ENCODE measurements at places on chromosomes 13 and 19.
A peak's percentile ranks its signal among the peaks of the same experiment; 100 is the strongest.

DNA sequence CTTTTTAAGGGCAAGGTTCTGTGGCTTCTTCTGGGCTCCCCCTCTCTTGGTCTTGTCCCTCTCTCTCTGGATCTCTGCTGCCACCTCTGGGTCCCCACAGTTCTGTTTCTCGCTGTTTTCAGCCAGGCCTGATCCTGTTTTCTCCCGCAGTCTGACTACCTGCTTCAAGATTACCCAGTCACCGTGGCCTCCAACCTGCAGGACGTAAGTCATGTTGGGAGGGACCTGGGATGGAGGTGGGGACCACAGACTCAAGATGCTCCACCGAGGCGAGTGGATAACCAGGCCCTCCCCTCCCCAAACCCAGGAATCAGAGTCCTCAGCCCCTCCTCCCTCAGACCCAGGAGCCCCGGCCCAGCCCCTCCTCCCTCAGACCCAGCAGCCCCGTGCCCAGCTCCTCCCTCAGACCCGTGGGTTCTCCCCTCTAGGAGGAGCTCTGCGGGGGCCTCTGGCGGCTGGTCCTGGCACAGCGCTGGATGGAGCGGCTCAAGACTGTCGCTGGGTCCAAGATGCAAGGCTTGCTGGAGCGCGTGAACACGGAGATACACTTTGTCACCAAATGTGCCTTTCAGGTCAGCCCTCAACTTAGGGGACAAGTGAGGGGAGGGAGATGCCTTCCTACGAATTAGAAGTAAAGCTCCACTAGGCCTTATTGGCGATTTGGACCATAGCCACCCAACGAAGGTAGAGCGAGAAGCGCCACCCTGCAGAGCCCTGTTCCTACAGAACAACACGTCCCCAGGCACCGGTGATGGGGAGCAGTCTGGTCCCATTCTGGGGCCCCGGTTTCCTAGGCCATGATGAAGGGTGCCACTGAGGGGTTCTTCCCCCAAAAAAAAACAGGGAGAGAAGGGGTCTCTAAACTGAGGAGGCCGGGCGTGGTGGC lies 2.2 kb downstream of the FLT3LG start:
- no peaks in the 10 kb centered on the region for H3K27me3 ChIP-seq
- H3K4me1 ChIP-seq: peaks cover 22% of the 10 kb centered on the region
- peaks cover 8% of the 10 kb centered on the region for H3K36me3 ChIP-seq

DNA sequence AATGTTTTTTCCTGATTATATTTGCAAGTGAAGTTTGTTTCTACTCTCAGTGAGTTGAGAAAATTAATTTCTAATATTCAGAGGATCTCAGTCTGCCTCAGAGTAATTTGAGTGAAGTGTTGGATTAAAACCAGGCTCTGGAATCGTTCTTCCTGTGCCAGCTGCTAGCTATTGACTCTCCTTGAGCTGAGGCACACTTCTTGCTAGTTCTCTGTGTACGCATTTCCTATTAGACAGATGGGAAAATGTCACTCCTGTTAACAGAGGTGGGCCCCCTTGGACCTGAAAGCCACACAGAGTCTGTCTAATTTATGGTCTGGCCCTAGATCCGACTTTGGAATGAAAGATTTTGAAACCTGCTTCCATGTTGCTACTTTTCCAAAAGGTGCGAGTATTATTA lies 107.6 kb upstream of the RNF113B start:
- H3K4me1 ChIP-seq: peaks cover 13% of the 10 kb centered on the region
- no peak overlapping the region for H3K27ac ChIP-seq
- H3K4me3 ChIP-seq: no peak overlapping the region
- H3K36me3 ChIP-seq: no peaks in the 10 kb centered on the region
- no peak for DNase-seq

- no peaks in the 10 kb centered on the region for H3K27me3 ChIP-seq
- H3K4me3 ChIP-seq: no peak overlapping the region
- H3K27ac ChIP-seq: no peak overlapping the region
- no peak for DNase-seq
- no peaks in the 10 kb centered on the region for H3K36me3 ChIP-seq
Observed at GRCh38 chr19:30407068-30407709, 35.0 kb downstream of the ZNF536 start.

DNA sequence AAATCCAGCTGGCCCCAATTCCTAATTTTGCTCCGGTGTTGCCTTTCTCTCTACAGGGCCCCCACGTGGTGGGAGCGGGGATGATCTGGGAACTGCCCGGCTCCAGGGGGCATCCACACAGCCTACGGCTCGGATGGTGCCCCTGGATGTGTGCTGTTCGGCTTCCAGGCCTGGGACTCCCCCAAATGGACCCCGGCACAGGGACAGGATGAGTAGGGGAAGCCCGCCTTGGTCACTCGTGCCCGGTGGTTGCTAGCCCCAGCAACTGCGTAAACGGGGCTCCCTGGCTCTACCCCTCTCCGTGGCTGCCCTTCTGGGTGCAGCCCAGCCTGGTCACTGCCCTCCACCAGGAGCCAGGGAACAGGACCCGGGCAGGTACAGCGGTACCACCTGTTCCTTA lies 111.5 kb downstream of the TEX26 start:
- H3K4me1 ChIP-seq: peaks cover 7% of the 10 kb centered on the region
- no peak overlapping the region for H3K4me3 ChIP-seq
- peaks cover 3% of the 10 kb centered on the region for H3K27me3 ChIP-seq

- H3K4me3 ChIP-seq: no peak overlapping the region
- H3K27me3 ChIP-seq: no peaks in the 10 kb centered on the region
- H3K4me1 ChIP-seq: peaks cover 72% of the 10 kb centered on the region
- peak overlapping the region; percentile 75 for H3K27ac ChIP-seq
Observed at GRCh38 chr19:38706792-38707511, 37.3 kb downstream of the CAPN12 start.

GRCh38 chr19:42108527-42109389 lies 23.5 kb downstream of the POU2F2 start:
- DNase-seq: peak; percentile 74
- no peak overlapping the region for H3K27ac ChIP-seq
- peaks cover 5% of the 10 kb centered on the region for H3K27me3 ChIP-seq
- no peak overlapping the region for H3K4me3 ChIP-seq

GRCh38 chr19:3775831-3776230 lies 3.8 kb upstream of the RAX2 start:
- H3K36me3 ChIP-seq: no peaks in the 10 kb centered on the region
- no peaks in the 10 kb centered on the region for H3K27me3 ChIP-seq
- H3K4me3 ChIP-seq: no peak overlapping the region

All from heart left ventricle (tissue), 16 donors.